ENCODE measurements at places on chromosomes 7 and 10.

- DNase-seq = no peak
Observed at GRCh38 chr10:37733822-37734221, 123.6 kb downstream of the ZNF248 start.

GRCh38 chr10:106980495-106981451 is 183.7 kb downstream of the SORCS1 start:
- no peak for DNase-seq

- no peak for DNase-seq
Observed at GRCh38 chr7:20828947-20829346, 42.3 kb upstream of the SP8 start.

- DNase-seq = no peak
Observed at GRCh38 chr10:93218386-93218785, 144.7 kb downstream of the CYP26A1 start.

DNA sequence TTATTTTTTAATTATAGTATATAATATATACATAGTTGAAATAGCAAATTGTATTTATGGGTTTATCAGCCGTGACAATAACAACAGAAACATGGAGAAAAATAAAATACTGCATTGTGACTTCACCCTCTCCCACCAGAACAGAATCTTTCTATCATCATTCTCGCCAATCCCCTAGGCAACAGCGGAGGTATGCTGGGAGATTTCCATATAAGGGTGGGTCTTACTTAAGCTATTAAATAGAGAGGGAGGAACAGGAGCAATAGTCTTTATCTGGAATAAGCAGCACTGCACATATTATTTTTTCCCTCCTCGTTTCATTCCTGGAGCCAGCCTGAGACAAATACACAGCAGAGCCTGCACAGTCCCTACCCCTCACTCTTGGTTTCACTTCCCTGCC is 1214.9 kb downstream of the XPNPEP1 start:
- DNase-seq = no peak

All from T-helper 9 cell (primary cell).